ENCODE measurements at places on chromosomes 2 and 18. TPM values are rescaled to one million over a fixed set of nuclear protein-coding genes. Genes with fewer than 3 reads are reported as not detected.

The CCDC121 gene
- 6.3 TPM for total RNA-seq

DNA sequence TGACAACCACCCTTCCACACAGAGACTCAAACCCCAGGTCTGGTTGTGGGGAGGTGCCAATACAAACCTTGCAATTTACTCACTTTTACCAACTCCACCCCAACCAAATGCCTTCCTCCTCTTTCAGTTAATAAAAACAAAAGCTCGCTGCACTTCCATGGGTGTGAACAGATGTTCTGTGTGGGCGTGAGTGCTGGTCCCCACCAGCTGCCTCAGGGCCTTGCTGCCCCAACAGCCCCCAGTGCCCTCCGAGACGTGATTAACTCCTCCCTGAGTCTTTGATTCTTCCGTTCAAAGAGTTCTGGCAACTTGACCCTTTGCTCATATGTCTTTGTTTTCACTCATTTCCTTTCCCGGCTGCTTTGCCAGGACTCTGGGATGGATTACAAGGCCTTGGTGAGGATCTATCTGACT, 258.9 kb upstream of the CXCR4 start:
- peak; percentile 26 for DNase-seq

GRCh38 chr2:5548991-5549715, 143.0 kb upstream of the SOX11 start:
- no peak for DNase-seq

DNA sequence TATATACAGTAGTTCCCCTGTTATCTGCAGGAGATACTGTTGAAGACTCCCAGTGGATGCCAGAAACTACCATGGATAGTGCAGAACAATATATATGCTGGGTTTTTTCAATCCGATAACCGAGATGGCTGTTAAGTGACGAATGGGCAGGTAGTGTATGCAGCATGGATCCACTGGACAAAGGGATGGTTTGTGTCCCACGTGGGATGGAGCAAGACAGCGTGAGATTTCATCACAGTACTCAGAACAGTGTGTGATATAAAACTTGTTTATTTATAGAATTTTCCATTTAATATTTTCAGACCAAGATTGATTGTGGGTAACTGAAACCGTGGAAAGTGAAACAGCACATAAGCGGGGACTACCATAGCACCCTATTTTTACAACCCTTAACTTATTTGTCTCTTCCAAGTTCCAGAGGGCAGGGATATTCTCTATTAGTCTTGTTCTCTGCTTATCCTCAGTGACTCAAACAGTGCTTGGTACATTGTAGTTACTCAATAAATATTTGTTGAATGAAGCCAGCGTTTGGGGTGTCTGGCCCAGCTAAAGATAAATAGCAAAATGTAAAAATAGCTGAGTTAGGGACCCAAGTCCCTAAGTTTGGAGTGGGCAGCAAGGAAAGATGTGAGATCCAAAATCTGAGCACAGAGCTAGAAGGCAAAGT, 50.0 kb downstream of the RHBDD1 start:
- no peak for DNase-seq

DNA sequence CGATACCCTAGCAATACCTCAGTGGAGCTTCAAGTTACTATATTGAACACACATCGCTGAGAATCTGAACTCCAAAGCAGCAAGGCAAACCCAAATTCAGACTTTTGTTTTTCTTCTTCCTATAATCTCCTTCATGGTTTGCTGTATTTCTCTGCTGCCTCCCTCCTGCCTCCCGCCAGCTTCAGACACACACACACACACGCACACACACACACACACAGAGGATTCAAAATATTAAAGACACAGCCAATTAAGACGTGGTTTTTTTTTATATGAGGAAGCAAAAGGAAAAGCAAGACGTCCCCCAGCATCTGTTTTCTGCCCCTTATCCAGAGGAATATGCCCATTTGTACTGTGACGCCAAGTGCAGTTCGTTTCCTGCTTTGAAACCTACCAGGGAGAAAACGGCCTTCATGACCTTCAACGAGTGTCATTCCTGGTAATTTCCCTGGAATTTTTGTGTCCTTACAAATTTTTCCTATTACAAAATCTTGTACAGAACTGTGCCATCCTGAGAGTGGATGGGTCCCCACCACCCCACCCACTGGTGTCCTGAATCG, 547.9 kb upstream of the ID2 start:
- no peak for DNase-seq

The VIT gene
- 7.4 TPM for total RNA-seq

- no peak for DNase-seq
Measured at GRCh38 chr2:11896386-11896785, 150.0 kb downstream of the LPIN1 start.

GRCh38 chr2:138036522-138036921, 72.2 kb downstream of the HNMT start:
- DNase-seq, result no peak

GRCh38 chr18:47284721-47285395, 33.4 kb upstream of the SKOR2 start:
- DNase-seq, result no peak

- DNase-seq, result no peak
Measured at GRCh38 chr2:110904116-110904778, 171.9 kb downstream of the ACOXL start.

GRCh38 chr2:27021253-27022049, 11.3 kb upstream of the TMEM214 start:
- no peak for DNase-seq

The EVA1A gene
- total RNA-seq, result 10.7 TPM

The CENPA gene
- 4.1 TPM for total RNA-seq

The HK2 gene
- 45.8 TPM for total RNA-seq

The UGT1A4 gene
- total RNA-seq, result not detected

DNA sequence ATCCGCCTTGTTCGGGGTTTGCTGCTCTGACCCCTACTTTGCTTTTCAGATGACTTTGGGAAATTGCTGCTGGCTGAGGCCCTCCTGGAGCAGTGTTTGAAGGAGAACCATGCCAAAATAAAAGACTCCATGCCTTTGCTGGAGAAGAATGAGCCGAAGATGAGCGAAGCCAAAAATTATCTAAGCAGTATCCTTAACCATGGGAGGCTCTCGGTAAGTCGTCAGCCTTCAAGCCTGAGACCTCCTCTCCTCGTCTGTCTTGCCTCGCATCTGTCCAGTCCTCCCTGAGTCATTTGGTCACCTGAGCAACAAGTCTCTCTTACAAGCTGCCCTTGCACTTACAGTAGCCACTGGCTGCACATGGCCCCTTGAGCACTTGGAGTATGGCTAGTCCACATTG, 34.7 kb upstream of the MCFD2 start:
- DNase-seq, result no peak

DNA sequence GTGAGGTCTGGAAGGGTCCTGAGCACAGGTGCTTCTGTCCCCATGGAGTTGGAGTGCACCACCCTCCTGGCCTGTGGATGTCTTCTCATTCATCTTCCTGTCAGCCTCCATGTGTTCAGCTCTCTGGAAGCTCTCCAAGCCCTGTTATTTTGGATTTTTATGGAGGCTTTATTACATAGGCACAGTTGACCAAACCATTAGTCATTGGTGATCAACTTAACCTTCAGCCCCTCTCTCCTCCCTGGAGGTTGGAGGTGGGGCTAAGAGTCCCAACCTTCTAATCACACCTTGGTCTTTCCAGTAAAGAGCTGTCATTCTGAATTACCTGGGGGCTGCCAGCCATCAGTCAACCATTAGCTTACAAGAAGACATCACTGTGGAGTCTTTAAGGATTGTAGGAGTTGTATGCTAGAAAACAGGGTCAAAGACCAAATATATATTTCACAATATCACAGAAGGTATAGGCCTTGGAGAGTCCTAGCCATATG, 7.5 kb upstream of the MCFD2 start:
- DNase-seq, result no peak

The CTAGE1 gene
- not detected for total RNA-seq

GRCh38 chr2:16330982-16331381, 334.7 kb downstream of the CYRIA start:
- DNase-seq, result no peak
